ENCODE measurements at places on chromosomes 1 and 21.
A peak's percentile ranks its signal among the peaks of the same experiment; 100 is the strongest.

GRCh38 chr1:243693800-243694199 is 156.2 kb downstream of the AKT3 start:
- no peak overlapping the region for H3K4me3 ChIP-seq
- no peak for DNase-seq
- no peaks in the 10 kb centered on the region for H3K27me3 ChIP-seq
- H3K4me1 ChIP-seq, result no peaks in the 10 kb centered on the region
- no peak overlapping the region for H3K27ac ChIP-seq
- no peaks in the 10 kb centered on the region for H3K36me3 ChIP-seq

- no peak overlapping the region for H3K27ac ChIP-seq
- no peak for DNase-seq
- no peaks in the 10 kb centered on the region for H3K27me3 ChIP-seq
- H3K36me3 ChIP-seq, result no peaks in the 10 kb centered on the region
- H3K4me3 ChIP-seq, result no peak overlapping the region
Observed at GRCh38 chr1:5943343-5944124, 48.7 kb downstream of the NPHP4 start.

DNA sequence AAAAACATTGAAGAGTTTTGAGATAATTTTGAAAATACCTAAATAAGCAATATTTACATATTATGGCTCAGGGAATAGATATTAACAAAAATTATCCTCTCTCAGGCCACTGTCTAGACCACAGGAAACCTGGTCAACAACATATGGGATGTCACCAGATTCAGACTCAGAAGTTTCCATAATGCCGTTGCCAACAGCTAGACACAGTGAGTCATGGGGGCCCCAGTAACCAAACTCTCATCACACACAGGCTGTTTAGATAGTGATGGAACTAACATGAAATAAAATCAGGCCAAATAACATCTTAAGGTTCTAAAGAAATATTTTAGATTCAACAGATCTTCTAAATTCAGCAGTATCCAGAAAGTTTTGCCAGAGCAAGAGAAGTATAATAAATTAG is 681.7 kb upstream of the ADAMTS5 start:
- H3K27me3 ChIP-seq, result no peaks in the 10 kb centered on the region
- no peak overlapping the region for H3K4me3 ChIP-seq
- DNase-seq, result no peak
- H3K27ac ChIP-seq, result no peak overlapping the region
- no peaks in the 10 kb centered on the region for H3K36me3 ChIP-seq

GRCh38 chr1:100325415-100326324 is 26.6 kb upstream of the CDC14A start:
- DNase-seq, result no peak
- H3K27ac ChIP-seq, result no peak overlapping the region
- no peaks in the 10 kb centered on the region for H3K4me1 ChIP-seq
- no peak overlapping the region for H3K4me3 ChIP-seq

DNA sequence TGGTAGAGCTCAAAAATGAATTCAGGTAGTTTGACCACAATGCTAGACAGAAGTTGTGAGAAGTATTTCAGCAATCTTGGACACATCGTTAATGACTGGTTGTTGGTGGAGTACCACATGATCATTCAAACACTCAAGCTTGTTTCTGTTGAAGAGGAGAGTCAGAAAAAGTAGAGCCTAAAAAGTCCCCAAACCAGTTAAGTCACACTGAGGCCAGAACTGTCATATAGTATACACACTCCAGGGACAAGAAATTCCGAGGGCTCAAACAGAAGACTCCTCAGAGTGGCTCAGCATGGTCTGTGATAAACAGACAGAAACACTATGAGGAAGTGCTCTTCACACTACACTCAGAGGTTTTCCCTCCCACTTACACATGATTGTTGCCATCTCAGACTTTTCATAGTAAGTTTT is 5.8 kb downstream of the TRIM33 start:
- DNase-seq, result no peak
- H3K27ac ChIP-seq, result no peak overlapping the region
- no peak overlapping the region for H3K4me3 ChIP-seq
- H3K4me1 ChIP-seq, result peaks cover 13% of the 10 kb centered on the region
- no peaks in the 10 kb centered on the region for H3K36me3 ChIP-seq
- no peaks in the 10 kb centered on the region for H3K27me3 ChIP-seq

DNA sequence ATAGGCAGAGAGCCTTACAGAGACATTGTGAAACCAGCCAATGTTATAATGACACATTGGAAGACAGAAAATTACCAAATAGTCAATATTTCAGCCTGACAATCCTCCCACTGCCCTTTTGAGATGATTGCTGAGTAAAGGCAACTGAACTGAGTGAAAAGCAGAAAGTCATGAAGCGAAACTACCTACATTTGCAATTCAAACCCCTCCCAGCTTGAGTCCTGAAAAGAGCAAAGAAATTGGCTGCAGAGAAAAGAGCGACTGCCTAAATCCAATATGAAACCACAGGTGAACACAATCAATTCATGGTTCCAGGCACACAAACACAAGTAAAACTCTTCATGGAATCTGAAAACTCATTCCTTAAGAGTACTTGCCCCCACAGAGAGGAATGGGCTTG is 143.4 kb upstream of the CHRM3 start:
- no peak overlapping the region for H3K4me3 ChIP-seq
- H3K4me1 ChIP-seq, result no peaks in the 10 kb centered on the region
- DNase-seq, result peak; percentile 28
- no peak overlapping the region for H3K27ac ChIP-seq
- H3K27me3 ChIP-seq, result no peaks in the 10 kb centered on the region

GRCh38 chr1:51840743-51841461 is 37.6 kb downstream of the NRDC start:
- no peaks in the 10 kb centered on the region for H3K27me3 ChIP-seq
- no peaks in the 10 kb centered on the region for H3K36me3 ChIP-seq

GRCh38 chr1:68232289-68233148 is at the start of gene WLS:
Gene WLS, minus strand, starts transcription at chr1:68232523. Its CDS starts 224 bp downstream, at chr1:68232299.
- H3K4me3 ChIP-seq, result peak within 1 kb of the TSS; percentile 84
- peaks cover 5% of the 10 kb centered on the region for H3K4me1 ChIP-seq
- peak; percentile 95 for DNase-seq
- no peaks in the 10 kb centered on the region for H3K36me3 ChIP-seq
- peak within 1 kb of the TSS; percentile 51 for H3K27ac ChIP-seq
- H3K27me3 ChIP-seq, result no peaks in the 10 kb centered on the region

- peaks cover 2% of the 10 kb centered on the region for H3K4me1 ChIP-seq
- peak; percentile 75 for DNase-seq
- H3K36me3 ChIP-seq, result peaks cover 3% of the 10 kb centered on the region
Observed at GRCh38 chr1:52348704-52349300, 17.2 kb downstream of the CC2D1B start.

DNA sequence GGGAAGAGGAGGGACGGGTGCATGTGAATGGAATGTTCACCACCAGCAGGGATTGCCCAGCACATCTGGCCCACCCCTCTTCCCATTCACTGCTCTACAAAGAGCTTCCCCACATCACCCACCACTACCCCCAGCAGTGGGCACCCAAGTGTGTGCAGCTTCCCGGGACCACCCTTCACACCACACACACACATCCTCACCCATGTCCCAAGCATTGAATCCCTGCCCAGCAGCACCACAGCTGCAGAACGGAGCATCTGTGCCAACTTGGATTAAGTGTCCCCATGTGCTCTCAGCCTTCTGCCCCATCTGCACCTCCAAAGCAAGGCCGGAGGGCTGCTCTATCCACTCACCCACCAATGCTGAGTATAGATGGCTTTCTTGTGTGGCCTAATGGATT is 141.4 kb downstream of the PSMG1 start:
- no peaks in the 10 kb centered on the region for H3K27me3 ChIP-seq
- DNase-seq, result no peak
- H3K27ac ChIP-seq, result no peak overlapping the region
- H3K36me3 ChIP-seq, result no peaks in the 10 kb centered on the region
- no peak overlapping the region for H3K4me3 ChIP-seq

- no peaks in the 10 kb centered on the region for H3K27me3 ChIP-seq
- H3K4me3 ChIP-seq, result no peak overlapping the region
- H3K4me1 ChIP-seq, result no peaks in the 10 kb centered on the region
- no peaks in the 10 kb centered on the region for H3K36me3 ChIP-seq
Observed at GRCh38 chr1:40625076-40625475, 40.4 kb downstream of the RIMS3 start.

- no peaks in the 10 kb centered on the region for H3K27me3 ChIP-seq
- no peaks in the 10 kb centered on the region for H3K4me1 ChIP-seq
- H3K4me3 ChIP-seq, result no peak overlapping the region
- no peaks in the 10 kb centered on the region for H3K36me3 ChIP-seq
Observed at GRCh38 chr1:163747855-163748254, 426.1 kb downstream of the NUF2 start.

GRCh38 chr1:87794788-87795614 is 466.3 kb downstream of the LMO4 start:
- peak; percentile 60 for DNase-seq
- H3K27ac ChIP-seq, result no peak overlapping the region
- no peaks in the 10 kb centered on the region for H3K4me1 ChIP-seq
- no peaks in the 10 kb centered on the region for H3K36me3 ChIP-seq
- no peaks in the 10 kb centered on the region for H3K27me3 ChIP-seq

DNA sequence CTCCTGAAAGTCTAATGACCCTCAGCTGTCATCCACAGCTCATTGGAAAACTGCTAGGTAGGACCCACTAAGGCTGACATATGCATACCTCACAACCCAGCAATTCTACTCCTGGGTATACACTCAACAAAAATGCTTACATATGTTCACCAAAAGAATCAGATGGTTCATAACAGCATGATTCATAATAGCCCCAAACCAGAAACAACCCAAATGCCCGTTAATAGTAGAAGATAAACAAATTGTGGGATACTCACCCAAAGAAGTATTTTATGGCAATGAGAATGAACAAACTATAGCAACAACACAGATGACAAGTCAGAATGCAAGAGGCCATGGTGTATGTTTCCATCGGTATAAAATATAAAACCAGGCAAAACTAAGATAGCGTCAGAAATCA is 124.6 kb downstream of the HLCS start:
- H3K4me3 ChIP-seq, result no peak overlapping the region
- no peak for DNase-seq
- H3K27me3 ChIP-seq, result no peaks in the 10 kb centered on the region
- H3K27ac ChIP-seq, result no peak overlapping the region

- H3K4me3 ChIP-seq, result no peak overlapping the region
- DNase-seq, result no peak
- H3K4me1 ChIP-seq, result no peaks in the 10 kb centered on the region
- no peak overlapping the region for H3K27ac ChIP-seq
Observed at GRCh38 chr1:101044259-101044658, 18.7 kb upstream of the DPH5 start.

- no peak for DNase-seq
- no peaks in the 10 kb centered on the region for H3K27me3 ChIP-seq
- peaks cover 5% of the 10 kb centered on the region for H3K4me1 ChIP-seq
- H3K36me3 ChIP-seq, result no peaks in the 10 kb centered on the region
Observed at GRCh38 chr1:43372172-43372571, 4.4 kb upstream of the ELOVL1 start.

GRCh38 chr1:198776602-198777029 is 137.8 kb downstream of the PTPRC start:
- H3K27me3 ChIP-seq, result no peaks in the 10 kb centered on the region
- no peak overlapping the region for H3K4me3 ChIP-seq
- no peaks in the 10 kb centered on the region for H3K4me1 ChIP-seq
- no peaks in the 10 kb centered on the region for H3K36me3 ChIP-seq
- H3K27ac ChIP-seq, result no peak overlapping the region

DNA sequence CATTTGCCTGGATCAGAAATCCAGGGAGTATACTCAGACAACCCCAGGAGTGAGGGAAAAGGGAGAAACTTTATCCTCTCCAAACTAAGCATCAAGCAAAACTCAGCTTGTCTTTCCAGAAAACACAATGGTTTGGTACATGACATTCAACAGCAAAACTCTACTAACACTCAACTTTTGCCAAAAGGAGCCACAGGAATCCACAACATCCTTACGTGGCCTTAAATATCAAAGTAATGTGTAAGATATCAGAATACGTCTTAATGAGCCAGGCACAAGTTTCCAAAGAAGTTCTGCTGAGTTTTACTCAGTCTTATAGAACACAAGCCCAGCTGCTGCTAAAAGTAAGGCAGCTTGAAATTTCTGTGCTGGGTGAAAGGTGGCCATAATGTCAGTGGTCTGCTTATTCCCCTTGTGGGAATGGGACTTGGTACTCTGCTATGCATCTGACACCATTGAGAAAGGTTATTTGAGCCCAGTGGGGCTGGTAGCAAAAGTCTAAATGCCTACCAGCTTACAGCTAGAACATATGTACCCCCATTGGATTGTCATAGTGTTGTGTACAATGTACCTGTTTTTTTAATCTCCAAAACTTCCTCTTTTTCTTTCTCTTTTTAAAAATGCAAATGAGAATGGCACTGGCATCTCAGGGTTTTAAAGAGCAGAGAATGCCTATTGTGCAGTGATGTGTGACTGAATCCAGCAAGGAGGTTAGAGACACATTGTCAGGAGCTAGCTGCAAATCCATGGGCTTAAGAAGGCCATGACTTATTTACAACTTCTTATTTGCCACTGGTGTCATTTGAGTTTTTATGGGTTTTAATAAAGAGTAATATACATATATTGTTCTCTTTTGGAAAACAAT is 62.0 kb upstream of the ST6GALNAC3 start:
- no peaks in the 10 kb centered on the region for H3K27me3 ChIP-seq
- no peaks in the 10 kb centered on the region for H3K4me1 ChIP-seq
- no peaks in the 10 kb centered on the region for H3K36me3 ChIP-seq
- DNase-seq, result no peak
- no peak overlapping the region for H3K27ac ChIP-seq
- H3K4me3 ChIP-seq, result no peak overlapping the region

DNA sequence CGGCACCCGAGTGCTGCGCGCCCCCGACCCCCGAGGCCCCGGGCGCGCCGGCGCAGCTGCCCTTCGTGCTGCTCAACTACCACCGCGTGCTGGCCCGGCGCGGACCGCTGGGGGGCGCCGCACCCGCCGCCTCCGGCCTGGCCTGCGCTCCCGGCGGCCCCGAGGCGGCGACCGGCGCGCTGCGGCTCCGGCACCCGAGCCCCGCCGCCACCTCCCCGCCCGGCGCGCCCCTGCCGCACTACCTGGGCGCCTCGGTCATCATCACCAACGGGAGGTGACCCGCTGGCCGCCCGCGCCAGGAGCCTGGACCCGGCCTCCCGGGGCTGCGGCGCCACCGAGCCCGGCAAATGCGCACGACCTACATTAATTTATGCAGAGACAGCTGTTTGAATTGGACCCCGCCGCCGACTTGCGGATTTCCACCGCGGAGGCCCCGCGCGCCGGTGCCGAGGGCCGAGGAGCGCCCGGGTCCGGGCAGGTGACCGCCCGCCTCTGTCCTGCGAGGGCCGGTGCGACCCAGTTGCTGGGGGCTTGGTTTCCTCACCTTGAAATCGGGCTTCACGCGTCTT is 49.0 kb downstream of the SIM2 start:
- DNase-seq, result peak; percentile 71
- H3K4me1 ChIP-seq, result peaks cover 8% of the 10 kb centered on the region
- H3K36me3 ChIP-seq, result no peaks in the 10 kb centered on the region
- H3K27ac ChIP-seq, result no peak overlapping the region
- H3K27me3 ChIP-seq, result peaks cover 3% of the 10 kb centered on the region

Data from mesendoderm (in vitro differentiated cells).